ENCODE measurements at places on chromosomes 1 and 21.

- DNase-seq, result no peak
Measured at GRCh38 chr1:10170239-10170574, 40.2 kb upstream of the KIF1B start.

DNA sequence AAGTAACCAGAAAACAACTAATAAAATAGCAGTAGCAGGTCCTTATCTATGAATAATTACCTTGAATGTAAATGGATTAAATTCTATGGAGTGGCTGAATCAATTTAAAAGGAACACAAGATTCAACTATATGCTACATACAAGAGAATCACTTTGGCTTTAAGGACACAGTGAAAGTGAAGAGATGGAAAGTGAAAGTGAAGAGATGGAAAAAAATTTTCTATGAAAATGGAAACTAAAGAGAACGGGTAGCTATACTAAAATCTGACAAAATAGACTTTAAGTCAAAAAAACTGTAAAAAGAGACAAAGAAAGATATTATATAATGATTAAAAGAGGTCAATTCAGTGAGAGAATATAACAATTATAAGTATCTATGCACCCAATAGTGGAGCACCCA, 54.7 kb downstream of the C1orf185 start:
- DNase-seq, result no peak

GRCh38 chr1:27360159-27361043, 6.4 kb downstream of the MAP3K6 start:
- DNase-seq, result no peak

DNA sequence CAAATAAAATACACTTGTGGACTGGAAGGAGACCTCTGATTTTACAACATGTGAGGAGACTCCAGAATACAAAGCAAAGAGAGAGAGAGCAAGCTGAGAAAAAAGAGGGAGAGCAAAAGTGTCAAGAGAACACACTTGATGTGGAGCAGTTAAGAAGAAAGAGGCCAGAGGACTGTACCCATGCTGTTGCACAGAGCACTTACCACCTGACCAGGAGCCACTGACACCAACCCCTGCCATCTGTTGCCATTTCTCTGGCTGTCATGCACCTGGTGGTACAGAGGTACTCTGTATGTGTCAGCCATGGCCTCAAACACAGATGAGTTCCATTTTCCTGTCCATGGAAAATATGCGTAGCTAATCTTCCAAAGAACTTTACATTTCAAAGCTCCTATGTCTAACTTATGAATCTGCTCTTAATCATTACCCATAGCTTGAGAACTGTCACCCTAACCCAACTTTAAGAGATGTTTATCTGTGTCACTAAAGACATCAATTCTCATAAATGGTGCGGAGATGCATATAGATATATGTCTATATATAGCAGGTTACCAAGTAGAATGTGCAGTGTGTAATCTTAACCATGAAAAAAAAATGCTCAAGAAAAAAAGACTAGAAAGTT, 32.8 kb upstream of the ABCD3 start:
- no peak for DNase-seq

Measured in fibroblast of upper back skin (primary cell).